ENCODE measurements at places on chromosomes 16 and 17.

- no peak for DNase-seq
These were observed 32.0 kb downstream of the COTL1 start for GRCh38 chr16:84585886-84586285.

GRCh38 chr16:19130852-19131824 is 17.4 kb downstream of the ITPRIPL2 start:
- peak; percentile 81 for DNase-seq

GRCh38 chr17:75697651-75698291 is 23.5 kb upstream of the ITGB4 start:
- DNase-seq: no peak

- peak; percentile 58 for DNase-seq
These were observed 90.7 kb downstream of the PITPNC1 start for GRCh38 chr17:67467500-67468455.

DNA sequence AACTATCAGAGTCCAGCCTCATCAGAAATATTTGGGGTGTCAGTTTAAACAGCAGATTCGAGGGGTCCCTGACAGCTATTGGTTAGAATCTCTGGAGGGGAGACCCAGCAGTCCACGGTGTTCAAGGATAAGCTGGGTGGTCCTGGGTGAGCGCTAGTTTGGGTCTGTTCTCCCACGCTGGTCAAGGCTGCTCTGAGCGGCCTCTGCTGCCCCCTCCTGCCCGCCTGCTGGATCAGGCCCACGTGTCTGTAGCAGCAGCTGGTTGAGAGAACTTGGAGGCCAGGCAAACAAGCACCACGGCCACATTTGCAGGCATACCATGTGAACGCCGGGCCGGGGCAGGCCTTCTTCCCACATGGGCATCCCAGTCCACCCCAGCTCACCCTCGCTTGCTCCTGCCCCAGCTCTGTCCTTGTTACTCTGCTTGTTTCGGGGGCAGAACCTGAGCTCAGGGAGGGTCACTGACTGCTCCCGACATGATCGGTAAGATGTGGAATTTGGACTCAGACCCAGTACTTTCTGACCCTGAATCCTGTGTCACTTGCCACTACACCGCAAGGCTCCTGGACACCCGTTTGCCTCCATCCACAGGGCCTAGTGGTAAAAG is 7.4 kb downstream of the FOXF1 start:
- DNase-seq: peak; percentile 62

- DNase-seq: peak; percentile 69
These were observed 245.7 kb downstream of the PRKCA start for GRCh38 chr17:66548158-66548557.

DNA sequence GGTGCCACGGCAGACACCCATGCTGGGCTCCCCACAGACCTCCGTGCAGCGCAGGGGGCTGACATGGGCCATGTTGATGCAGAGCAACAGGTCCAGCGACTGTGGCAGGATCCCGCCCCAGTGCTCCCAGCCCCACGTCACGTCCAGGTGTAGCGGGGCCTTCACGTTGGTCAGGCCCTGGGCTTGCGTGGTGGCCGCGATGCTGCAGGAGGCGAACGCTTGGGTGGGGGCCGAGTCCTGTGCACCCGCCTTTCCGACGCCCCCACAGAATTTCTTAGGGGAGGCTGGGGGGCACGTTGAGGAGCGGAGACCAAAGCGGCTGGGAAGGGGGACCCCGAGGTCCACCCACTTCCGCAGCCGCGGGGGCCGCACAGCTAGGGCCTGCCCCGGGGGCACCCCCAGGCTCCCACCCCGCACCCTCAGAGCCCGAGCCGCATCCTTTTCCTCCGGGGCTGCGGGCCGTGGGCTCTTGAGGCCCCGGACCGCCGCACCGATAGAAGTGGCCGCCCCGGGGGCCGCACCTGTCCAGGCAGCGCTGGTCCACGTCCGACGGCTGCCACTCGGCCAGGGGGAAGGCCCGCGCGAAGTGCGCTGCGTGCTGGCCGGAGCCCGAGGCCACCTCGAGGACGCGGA is 416 bp downstream of the METTL26 start:
- no peak for DNase-seq

GRCh38 chr16:66128371-66128770 is 238.1 kb upstream of the CDH5 start:
- peak; percentile 65 for DNase-seq

DNA sequence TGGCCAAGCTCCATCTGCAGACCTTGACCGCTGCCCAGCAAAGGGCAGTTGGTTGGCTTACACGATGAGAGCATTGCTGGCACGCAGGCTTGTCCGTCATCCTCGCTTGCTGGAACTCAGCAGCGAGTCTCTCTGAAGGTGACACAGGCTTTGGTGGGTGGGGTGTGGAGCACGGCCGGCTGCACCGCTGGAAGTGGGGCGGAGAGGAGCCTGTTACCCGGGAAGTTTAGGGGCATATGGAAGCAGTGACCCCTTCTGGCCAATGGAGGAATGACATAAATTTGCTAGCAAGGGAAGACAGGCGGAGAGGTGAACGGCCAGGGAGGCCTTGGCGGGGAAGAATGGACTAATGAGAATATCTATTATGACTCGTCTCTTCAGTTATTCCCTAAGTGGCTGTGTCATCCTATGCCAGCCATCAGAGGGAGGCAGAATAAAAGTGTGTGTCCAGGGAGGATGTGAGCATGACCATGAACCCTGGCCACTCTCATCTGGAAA is 65.9 kb upstream of the SDK2 start:
- DNase-seq: peak; percentile 45

DNA sequence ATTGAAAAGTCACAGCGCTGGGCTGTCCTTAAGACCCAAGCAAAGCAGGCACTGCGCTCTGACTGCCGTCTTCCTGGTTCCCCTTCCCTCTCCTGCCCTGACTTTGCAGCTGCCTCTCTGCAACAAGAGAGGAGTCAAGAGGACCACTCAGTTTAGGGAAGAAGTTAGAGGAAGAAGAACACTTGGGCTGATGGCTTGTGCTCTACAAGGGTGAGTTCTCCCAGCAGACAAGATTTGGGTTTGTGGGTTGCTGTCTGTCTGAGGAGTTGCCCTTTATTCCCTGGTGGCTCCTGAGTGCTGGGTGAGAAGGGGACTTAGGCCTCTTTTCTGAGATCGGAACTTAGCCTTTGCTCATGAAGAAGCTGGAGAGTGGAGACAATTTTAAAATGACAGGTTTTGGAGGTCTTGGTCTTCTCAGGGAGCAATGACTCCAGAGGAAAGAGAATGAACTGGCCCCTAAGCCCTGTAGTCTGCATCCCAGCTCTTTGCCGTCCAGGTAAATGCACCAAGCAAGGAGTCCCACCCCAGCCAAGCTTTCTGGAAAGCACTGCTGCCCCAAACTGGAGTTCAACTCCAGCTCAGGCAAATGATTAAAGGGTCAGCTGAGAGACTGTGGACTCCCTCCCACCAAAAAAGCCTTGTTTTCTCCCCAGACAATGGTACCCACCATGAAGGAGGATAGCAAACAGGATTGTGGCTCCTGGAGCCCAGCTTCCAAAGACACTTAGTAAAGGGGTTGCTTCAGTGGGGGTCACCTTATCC is 2.7 kb upstream of the HOXB9 start:
- DNase-seq: no peak

DNA sequence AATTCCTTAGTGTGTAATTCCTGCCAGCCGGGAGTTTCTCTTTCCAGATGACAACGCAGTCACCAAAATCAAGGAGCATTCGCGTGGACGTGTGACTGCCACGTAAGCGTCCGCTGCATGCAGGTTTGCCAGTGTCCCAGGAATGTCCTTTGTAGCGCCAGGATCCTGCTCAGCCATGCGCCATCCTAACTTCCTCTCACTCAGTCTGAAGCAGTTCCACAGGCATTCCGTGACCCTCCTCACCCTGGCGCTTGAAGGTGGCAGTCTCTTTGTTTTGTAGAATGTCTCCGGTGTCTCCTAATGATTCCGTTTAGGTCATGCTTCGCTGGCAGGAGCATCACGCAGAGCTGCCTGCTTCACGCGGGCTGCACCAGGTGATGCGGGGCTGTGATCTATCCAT is 88.6 kb downstream of the RPTOR start:
- DNase-seq: no peak

DNA sequence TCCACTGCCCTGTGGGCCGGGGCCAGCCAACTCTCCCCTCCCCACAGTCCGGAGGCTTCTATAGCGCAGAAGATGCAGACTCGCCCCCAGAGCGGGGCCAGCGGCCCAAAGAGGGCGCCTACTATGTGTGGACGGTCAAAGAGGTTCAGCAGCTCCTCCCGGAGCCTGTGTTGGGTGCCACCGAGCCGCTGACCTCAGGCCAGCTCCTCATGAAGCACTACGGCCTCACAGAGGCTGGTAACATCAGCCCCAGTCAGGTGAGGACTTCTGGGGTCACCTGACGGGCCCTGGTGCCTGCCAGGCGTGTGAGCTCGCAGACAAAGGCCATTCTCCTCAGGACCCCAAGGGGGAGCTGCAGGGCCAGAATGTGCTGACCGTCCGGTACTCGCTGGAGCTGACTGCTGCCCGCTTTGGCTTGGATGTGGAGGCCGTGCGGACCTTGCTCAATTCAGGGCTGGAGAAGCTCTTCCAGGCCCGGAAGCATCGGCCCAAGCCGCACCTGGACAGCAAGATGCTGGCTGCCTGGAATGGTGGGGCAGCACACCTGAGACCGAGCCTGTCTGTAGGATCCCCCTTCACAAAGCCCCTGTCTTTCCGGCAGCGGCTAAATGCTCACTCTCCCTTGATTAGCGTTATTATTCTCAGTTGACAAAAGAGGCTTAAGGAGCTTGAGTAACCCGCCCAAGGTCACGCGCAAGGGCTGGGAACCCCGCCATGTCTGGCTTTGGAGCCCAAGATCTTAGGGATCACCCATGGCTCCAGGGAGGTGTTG is 3.9 kb downstream of the SPATA20 start:
- peak; percentile 87 for DNase-seq

Data from AG10803 (cell line).